NCI-H345 (cell line): ENCODE measurements at places on chromosomes 11 and 22.

- no peak for DNase-seq
Observed at GRCh38 chr11:1177771-1178090, 20.0 kb downstream of the MUC5AC start.

GRCh38 chr11:119551420-119552105 lies 128.6 kb upstream of the THY1 start:
- DNase-seq: no peak

- DNase-seq: no peak
Observed at GRCh38 chr11:68314203-68315170, 2.1 kb downstream of the LRP5 start.

DNA sequence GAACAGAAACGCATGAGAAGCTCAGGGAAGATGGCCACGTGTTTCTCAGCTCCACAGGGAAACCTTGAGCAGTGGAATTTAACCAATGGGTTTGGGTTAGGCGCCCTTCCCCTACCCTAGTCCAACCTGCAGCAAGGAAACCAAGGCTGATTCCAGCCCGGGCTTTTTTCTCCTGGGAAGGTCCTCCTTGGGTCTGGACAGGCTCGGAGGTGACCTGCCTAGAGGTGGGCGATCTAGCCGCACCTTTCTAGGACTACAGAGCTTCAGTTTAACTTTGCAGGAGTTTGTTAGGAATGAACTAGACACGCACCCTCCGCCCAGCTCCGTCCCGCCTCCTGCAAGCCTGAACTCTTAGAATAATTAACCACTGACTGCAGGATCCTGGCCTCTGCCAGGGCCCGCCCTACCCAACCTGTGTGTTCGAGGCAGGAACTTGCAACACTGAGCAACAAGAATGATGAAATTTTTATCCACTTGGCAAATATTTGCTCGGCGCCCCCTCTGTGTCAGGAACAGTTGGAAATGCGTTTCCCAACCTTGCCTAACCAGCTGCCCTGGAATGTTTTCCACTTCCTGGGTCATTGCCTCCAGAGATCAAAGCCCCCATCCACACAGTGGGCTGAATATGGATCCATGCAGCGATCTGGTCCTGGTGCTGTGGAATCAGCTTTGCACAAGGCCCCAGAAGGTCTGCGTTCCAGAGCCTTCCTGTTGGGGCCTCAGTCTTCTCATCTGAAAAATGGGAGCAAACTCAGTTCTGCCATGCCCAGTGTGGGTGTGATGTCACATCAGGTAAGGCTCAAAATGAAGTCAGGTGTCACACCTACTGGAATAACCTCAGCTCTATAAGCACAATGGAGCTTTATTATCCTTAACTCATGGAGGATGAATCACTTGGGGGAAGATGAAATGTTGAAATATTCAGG lies 13.3 kb downstream of the MPST start:
- DNase-seq: no peak

- no peak for DNase-seq
Observed at GRCh38 chr11:105297463-105297862, 157.9 kb upstream of the CARD18 start.

DNA sequence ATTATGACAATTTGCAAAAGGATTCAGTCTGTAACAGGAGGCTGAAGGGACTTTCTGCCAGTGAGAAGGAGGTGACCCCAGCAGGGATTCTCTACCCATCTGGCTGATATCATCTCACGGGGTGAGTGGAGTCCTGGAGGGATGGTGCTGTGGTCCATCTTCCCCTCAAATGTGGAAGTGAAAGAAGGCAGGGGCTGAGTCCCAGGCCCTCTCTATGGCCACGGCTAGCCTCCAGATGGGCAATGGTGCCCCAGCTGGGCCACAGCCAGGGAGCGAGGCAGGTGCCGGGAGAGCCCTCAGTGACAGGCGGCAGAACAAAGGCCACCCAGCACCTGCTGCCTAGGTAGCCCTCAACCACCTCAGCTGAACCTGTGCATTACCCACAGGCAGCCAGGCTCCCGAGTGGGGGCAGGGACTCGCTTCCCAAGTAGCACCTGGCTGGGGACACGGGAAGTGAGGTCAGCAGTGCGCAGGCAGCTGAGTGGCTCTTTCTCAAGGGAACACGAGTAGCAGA lies 6.7 kb downstream of the NECTIN1 start:
- DNase-seq: peak; percentile 83

DNA sequence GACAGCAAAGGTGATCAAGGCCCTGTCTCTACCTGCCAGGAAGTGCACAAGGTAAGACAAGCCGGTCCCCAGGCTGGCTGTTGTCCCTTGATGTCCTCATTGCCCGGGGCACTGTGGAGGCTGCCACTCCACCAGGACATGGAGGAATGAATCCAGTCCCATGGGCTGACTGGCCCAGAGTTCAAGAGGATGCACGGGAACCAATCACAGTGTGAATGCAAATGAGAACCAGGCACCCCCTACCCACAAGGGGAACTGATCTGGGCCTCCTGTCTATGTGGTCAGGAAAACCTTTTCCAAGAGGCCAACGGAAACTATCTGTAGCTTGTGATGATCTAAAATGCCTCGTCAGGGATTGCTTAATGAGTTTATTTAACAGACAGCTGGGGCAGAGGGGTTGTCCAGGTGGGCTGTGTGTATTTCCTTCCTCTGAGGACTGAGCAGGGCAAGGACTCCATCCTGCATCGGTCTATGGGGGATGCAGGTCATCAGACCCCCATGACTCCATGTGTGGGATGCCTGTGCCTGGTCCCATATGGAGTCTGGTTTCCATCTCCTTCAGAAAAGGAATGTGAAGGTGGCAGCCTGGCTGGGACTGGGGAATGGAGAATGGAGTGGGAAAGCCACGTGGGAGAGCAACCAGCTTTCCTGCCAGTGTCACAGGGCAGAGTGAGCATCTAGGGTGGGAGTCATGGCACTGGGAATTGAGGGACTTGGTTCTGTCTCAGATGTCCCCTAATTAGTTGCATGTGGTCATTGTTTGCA lies 60.5 kb downstream of the CD82 start:
- no peak for DNase-seq

GRCh38 chr22:19064354-19065054 lies 57.7 kb downstream of the DGCR2 start:
- no peak for DNase-seq

- no peak for DNase-seq
Observed at GRCh38 chr22:29200901-29201300, 4.8 kb upstream of the EMID1 start.

- DNase-seq: no peak
Observed at GRCh38 chr11:115643549-115644270, 139.5 kb upstream of the CADM1 start.

- no peak for DNase-seq
Observed at GRCh38 chr11:3867209-3868091, 12.0 kb downstream of the STIM1 start.

DNA sequence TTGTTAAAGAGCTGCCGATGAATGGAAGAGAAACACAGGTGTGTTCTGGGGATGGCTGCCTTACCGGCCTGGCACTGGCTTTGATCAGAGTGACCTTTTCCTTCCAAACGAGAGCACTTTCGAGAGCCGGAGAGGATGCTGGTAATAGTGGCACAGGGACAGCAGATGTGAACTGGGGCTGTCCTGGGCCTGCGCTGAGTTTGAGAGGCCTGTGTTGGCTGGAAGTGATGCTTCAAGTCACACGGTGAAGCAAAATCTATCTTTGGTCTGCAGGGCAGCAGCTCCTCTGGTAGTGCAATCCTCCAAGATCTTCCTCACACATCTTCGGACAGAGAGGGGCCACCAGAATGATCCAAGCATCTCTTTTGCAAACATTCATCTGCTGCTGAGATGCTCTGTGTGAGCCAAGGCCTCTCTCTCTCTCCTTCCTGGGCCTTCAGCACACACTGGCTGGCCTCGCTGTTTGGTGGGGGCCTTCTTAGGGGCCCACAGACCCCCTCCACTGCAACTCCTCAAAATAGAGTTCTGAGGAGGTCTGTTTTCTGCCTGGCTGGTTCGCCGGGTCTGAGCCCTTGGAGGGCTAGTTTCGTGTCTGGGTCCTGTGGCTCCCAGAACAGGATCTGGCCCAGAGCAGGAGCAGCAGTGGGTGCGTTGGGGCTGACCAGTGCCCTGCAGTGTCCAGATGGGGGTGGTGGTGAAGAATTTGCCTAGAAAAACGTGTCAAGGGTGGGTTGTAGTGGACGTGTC lies 6.4 kb downstream of the MPPED1 start:
- no peak for DNase-seq

DNA sequence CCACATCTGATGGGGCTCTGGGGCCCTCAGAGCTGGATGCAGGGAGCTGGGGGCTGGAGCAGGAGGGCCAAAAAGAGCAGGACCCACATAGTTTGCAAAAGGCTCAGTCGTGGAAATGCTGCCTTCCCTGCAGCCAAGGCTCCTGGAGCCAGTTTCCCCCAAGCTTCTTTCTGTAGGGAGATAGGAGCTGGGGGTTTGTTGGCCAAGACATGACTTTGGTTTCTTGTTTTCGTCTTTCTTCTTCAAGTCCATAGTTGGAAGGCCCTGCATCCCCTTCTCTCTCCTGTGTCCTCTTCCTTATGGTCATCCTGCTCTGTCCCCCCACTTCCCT lies 36.3 kb downstream of the IGF2 start:
- DNase-seq: no peak

DNA sequence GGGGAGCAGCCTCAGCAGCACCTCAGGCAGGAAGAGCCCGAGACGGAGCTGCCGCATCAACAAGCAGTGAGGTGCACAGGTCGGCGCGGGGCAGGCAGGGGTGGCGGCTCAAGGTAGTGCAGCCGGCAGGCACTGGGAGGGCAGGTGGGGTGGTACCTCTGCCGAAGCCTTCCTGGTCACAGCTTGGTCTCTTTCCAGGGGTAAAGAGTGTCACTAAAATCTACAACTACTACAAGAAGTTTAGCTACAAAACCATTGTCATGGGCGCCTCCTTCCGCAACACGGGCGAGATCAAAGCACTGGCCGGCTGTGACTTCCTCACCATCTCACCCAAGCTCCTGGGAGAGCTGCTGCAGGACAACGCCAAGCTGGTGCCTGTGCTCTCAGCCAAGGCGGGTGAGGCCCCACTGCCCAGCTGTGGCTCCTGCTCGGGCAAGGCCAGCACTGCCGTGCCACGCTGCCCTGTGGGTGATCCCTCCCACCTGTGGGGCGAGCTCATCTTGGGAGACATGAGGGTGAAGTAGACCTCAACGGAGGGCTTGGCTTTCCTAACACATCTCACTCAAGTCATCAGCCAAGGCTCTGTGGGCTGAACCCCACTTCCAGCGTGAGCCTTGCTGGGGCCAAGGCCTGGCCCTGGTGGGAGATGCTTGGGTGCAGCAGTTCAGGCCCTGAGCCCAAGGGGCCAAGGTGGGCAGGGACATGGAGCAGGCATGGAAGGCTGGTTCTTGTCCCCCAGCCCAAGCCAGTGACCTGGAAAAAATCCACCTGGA lies 13.6 kb downstream of the GATD1 start:
- DNase-seq: no peak

GRCh38 chr11:111665777-111666176 lies 63.5 kb downstream of the SIK2 start:
- DNase-seq: no peak

- no peak for DNase-seq
Observed at GRCh38 chr11:118882491-118882890, 1.2 kb upstream of the CXCR5 start.

DNA sequence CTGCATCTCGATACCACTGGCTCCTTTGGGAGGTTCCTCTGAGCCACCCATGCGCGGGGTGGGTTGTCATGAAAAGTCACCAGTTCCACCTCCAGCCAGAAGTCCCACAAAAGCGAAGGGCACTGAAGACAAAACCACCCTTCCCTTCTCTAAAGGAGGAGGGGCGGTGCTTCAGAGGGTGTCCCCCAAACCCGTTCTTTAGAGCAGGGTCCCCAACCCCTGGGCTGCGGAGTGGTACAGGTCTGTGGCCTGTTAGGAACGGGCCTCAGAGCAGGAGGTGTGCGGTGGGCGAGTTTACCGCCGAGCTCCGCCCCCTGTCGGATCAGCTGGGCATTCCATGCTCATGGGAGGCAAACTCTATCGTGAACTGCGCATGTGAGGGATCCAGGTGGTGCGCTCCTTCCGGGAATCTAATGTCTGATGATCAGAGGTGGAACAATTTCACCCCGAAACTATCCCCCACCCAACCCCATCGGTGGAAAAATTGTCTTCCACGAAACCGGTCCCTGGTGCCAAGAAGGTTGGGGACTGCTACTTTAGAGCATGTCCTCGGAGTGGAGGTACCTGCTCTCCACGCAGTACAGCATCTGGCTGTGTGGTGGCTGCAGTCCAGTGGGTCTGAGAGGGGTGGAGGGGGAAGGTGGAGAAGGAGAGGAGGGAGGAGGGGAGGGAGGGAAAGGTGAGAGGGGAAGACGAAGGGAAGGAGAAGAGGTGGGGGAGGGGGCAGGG lies 72.9 kb upstream of the SEPTIN5 start:
- no peak for DNase-seq

- no peak for DNase-seq
Observed at GRCh38 chr11:62601122-62601371, 618 bp downstream of the MTA2 start.

DNA sequence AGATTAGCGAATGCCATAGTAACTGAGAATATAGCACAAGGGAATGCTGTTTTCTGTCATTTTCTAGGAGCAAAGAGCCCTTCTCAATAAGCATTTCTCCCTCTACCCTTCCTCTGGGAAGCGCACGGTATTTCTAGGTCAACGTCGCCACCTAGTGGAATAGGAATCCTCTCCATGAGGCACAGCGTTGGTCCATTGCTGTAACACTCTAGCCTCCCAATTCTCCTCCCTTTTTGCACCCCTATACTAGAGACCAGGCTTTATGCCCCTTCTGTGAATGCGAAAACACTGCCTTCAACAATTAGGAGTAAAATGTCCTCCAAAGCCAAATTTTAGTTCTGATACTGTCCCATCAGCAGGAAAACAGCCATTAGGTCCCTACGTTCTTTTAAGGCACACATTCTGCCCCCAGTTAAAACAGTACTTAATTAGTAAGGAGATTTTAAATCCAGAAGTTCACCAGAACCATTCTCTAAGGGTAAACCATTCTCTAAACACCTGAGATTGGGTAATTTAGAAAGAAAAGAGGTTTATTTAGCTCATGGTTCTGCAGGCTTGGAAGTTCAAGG lies 12.8 kb upstream of the HYLS1 start:
- DNase-seq: peak; percentile 58

DNA sequence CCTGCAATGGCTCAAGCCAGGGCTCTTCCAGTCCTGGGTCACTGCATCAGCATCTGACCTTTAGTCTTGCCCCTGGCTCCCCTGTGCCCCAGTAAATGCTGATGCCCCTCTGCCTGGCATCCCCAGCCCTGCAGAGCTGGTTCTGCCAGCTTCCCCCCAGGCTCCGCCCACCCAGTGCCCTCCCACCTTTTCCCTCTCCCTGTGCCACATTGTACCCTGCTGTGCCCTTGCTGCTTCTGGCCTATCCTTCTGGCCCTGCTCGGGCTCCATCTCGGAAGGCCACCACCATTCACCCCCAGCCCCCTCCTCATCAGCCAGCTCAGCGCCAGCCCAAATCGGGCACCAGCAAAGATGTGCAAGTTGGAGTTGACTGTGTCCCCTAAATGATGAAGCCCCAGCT lies 7.4 kb downstream of the CAPN5 start:
- DNase-seq: no peak
